Activated T-cell treated with anti-CD3 and anti-CD28 coated beads for 1 hour (primary cell): ENCODE measurements at places on chromosomes 13 and 19.

DNA sequence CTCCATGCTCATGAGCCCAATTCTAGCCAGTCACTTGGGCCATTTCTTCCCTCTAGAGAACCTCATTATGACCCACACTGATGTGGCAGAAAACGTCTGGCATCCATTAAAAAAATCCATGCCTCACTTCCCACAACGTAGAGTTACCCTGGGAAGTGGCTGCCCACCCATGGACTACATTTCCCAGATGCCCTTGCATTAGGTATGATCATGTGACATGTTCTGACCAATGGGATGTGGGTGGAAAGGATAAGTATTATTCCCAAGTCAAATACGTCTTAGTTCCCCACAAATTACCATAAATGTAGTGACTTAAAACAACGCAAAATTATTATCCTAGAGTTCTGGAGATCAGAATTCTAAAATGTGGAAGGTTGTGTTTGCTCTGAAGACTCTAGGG, 47.9 kb upstream of the ZNRF4 start:
- no peak for DNase-seq

GRCh38 chr13:40076765-40077362, 421.4 kb downstream of the COG6 start:
- DNase-seq = no peak

- DNase-seq = no peak
Observed at GRCh38 chr19:54029301-54029700, 34.4 kb downstream of the VSTM1 start.

- peak; percentile 59 for DNase-seq
Observed at GRCh38 chr13:114142640-114143490, 10.4 kb upstream of the RASA3 start.

DNA sequence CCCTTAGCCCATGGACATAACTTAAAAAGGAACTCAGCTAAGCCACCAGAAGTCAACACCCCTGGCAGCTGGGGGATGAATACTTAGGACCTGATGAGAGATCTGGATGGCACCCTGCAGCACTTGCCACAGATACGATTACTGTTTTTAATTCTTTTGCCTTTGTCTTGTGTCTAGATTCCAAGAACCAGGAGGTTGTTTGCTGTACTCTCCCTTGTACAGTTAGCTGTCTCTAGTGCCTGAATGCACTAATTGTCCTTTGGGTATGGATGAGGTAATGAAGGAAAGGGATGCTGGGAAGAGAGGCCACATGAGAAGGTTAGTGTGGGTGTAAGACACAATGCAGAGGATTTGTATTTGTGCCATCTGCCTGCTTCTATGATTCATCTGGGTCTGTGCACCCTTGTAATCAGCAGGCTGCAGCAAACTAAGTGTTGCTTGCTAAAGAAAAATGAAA, 385.8 kb downstream of the KCNRG start:
- DNase-seq = no peak

DNA sequence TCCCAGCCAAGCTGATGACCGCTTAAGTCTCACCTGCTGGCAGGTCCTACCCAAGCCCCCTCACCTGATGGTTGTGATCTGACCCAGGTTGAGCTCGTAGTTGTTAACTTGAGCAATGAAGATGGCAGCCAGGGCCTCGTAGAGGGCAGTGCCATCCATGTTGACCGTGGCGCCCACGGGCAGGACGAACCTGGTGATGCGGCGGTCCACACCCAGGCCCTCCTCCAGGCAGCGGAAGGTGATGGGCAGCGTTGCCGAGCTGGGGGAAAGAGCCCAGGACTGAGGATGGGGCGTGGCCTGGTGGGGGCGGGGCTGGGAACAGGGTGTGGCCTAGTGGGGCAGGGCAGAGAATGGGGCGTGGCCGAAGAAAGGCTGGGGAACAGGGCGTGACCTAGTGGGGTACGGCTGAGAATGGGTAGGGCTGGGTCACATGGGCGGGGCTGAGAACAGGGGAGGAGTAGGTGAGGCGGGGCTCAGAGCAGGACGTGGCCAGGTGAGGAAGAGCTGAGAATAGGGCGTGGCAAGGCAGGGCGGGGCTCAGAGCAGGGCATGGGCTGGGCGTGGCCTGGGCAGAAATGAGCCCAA, 12.9 kb downstream of the OR7C2 start:
- DNase-seq = no peak

DNA sequence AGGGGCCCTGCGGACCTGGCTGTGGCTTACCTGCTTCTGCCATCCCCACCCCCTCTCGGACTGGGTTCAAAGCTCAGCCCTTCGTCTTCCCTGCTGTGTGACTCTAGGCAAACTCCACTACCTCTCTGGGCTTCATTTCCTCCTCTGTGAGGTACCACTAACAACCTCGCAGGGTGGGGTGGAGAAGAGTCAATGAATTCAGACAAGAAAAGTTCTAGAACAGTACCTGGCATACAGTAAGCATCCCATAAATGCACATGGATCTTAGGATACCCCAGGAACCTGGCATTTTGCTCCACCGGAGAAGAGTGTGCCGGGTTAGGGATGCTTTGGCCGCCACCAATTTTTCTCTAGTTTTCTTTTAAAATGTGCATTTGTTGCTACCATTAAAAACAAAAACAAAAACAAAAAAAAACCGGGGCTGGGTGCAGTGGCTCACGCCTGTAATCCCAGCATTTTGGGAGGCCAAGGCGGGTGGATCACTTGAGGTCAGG, 3.4 kb downstream of the TLE5 start:
- DNase-seq = no peak
